ENCODE measurements at places on chromosomes 6 and 20.

DNA sequence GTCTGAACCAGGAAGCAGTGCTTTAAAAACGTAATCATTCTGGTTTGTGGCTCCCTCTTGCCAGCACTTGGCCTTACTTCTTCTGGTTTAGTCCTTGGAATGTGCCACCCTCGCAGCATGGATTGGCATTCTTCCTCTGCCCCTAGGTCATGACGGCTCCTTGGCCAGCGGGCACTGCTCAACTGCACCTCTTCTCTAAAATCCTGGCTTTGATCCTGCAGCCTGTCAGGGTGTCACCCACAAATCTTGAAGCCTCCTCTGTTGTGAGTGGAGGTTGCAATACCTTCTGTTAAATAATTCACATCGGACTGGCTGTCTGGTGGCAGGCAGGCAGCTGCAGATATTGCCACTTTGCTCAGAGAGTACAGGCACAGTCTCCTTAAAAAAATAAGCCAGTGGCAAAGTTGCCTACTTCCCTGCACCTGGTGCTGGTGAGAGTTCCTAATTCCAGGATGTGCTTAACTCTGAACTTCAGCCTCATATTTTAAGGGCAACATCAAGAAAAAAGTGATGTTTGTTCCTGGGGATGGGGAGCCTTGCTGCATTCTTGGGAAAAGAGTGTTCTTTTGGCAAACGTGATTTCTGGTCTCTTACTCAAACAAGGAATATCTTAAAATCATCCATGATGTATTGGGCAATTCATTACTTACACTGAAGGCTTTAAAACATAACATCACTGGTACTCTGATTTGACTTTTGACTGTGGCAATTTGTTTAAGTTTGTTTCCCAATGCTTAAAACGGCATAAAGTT lies 179.8 kb downstream of the FOXA2 start:
- no peak for DNase-seq

DNA sequence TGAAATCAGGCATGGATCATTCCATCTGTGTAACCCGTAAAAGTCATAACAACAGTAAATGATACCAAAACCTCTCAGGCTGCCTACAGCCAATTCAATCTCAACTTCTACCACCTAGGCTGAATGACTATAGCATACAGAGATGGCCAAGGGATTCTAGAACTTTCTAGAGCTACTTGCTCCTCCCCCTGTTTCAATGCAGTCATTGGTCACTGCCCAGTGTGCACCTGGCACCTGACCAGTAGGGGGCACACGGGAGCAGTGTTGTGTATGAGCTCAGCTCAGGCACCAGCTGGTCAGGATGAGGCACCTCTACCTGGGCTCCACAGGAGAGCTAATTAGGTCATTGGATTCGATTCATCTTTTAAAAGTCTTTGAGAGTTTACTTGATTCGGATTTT lies 86.2 kb downstream of the PLEKHG1 start:
- DNase-seq, result peak; percentile 11

- no peak for DNase-seq
Observed at GRCh38 chr6:166512567-166512966, 73.9 kb downstream of the RAMACL start.

DNA sequence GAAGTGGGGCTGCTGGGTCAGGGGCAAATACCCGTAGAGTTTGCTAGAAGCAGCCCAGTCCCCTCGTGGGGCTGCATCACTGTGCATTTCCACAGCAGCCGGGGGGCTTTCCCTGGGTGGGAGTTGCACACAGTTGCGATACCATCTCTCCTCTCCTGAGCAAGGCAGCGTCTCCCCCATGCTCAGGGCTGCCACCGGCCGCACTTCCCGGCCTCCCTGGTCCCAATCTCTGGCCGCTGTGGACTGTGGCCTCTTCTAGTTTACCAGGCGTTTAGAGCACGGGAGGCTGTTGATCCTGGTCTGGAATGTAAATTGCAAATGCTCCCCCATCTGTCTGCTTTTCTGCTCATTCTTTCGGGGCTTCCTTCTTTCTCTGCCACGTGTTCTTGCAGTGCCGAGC lies 31.1 kb downstream of the OSBPL2 start:
- DNase-seq, result no peak

GRCh38 chr20:49352751-49353150 lies 74.9 kb upstream of the ZNFX1 start:
- no peak for DNase-seq

GRCh38 chr6:39816747-39817146 lies 24.6 kb downstream of the DAAM2 start:
- no peak for DNase-seq

All from RCC 7860 (cell line).